ENCODE measurements at places on chromosomes 5 and 9. TPM values are rescaled to one million over a fixed set of nuclear protein-coding genes. Genes with fewer than 3 reads are reported as not detected.

Gene CORO2A
- 2.0 TPM for total RNA-seq

Gene REEP2
- total RNA-seq, result 0.11 TPM

Gene GPR151
- not detected for total RNA-seq

Gene BNC2
- total RNA-seq, result 32.6 TPM

Gene BRINP1
- total RNA-seq, result 0.76 TPM

Gene HTR4
- not detected for total RNA-seq

Gene SOX30
- total RNA-seq, result not detected

Gene GPR150
- total RNA-seq, result not detected

Gene SMIM27
- total RNA-seq, result 5.9 TPM

Gene FOXD1
- total RNA-seq, result 6.2 TPM

Gene ACOT12
- not detected for total RNA-seq

Gene SHB
- total RNA-seq, result 30.1 TPM

Gene SLC30A5
- total RNA-seq, result 49.7 TPM

Gene CARD9
- 4.7 TPM for total RNA-seq

Gene PCDHB13
- total RNA-seq, result 0.43 TPM

Gene SPINK7
- total RNA-seq, result not detected

Gene C9orf50
- 0.39 TPM for total RNA-seq

Gene CARTPT
- total RNA-seq, result not detected

Gene C5orf47
- not detected for total RNA-seq

Gene KCNMB1
- 0.79 TPM for total RNA-seq

Gene GPRIN1
- total RNA-seq, result 2.7 TPM

Gene CAPSL
- not detected for total RNA-seq

Gene OR2S2
- total RNA-seq, result not detected

Gene CATSPER3
- not detected for total RNA-seq

Gene PPP2R2B
- total RNA-seq, result under 0.01 TPM

Gene KIAA1191
- total RNA-seq, result 80.8 TPM

Gene CSNK1G3
- 61.8 TPM for total RNA-seq

Gene CENPP
- total RNA-seq, result 2.0 TPM

Gene PCDHGA8
- 1.2 TPM for total RNA-seq

Gene SLC34A3
- total RNA-seq, result 0.11 TPM

Gene MYOZ3
- total RNA-seq, result not detected

Gene IL9
- total RNA-seq, result not detected

Gene FRMD3
- total RNA-seq, result 0.98 TPM

Gene RNF208
- total RNA-seq, result not detected

Gene PCDHGB4
- total RNA-seq, result 12.0 TPM

Gene TAF11L5
- total RNA-seq, result not detected

Gene SEMA5A
- total RNA-seq, result 351 TPM

Gene C5orf58
- not detected for total RNA-seq

Gene HSDL2
- 21.7 TPM for total RNA-seq

Gene SPRY4
- total RNA-seq, result 2.0 TPM

Gene TAF11L7
- 0.39 TPM for total RNA-seq

Gene DIPK1B
- total RNA-seq, result not detected

Gene DDX46
- 19.2 TPM for total RNA-seq

Gene PCDHA11
- 0.11 TPM for total RNA-seq

Gene VLDLR
- 69.5 TPM for total RNA-seq

Gene DEPDC1B
- 3.9 TPM for total RNA-seq

Gene CDH9
- not detected for total RNA-seq

Gene ANKRD31
- 0.43 TPM for total RNA-seq

Gene PTPDC1
- total RNA-seq, result 9.0 TPM
